ENCODE measurements at places on chromosomes 2 and 18. TPM values are rescaled to one million over a fixed set of nuclear protein-coding genes. Genes with fewer than 3 reads are reported as not detected.

DNAJB2 gene
- total RNA-seq, result 32.1 TPM

EML6 gene
- total RNA-seq, result 0.89 TPM

DSG1 gene
- total RNA-seq, result not detected

CLK1 gene
- 130 TPM for total RNA-seq

OST4 gene
- 367 TPM for total RNA-seq
